ENCODE measurements at places on chromosomes 4 and X.

- no peak for DNase-seq
Observed at GRCh38 chr4:61507091-61507490, 307.0 kb downstream of the ADGRL3 start.

DNA sequence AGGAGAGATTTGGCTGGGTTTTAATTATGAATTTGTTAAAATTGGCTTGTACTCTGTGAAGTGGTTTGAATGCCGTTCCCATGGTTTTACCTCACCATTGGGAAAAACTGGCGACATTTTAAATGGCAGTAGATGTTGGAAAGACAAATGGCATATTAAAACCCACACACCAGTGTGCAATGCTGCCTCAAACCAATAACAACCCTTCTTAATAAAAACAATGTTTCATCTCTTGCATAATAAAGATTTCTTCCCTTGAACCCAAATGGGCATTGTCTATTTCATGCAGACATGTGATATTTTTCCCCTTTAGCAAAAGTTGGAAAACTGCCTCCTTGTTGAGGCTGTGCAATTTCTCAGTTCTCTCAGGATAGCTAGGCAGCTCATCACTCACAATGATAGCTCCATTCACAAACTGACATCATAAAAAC lies 33.7 kb downstream of the GABRB1 start:
- DNase-seq: no peak

DNA sequence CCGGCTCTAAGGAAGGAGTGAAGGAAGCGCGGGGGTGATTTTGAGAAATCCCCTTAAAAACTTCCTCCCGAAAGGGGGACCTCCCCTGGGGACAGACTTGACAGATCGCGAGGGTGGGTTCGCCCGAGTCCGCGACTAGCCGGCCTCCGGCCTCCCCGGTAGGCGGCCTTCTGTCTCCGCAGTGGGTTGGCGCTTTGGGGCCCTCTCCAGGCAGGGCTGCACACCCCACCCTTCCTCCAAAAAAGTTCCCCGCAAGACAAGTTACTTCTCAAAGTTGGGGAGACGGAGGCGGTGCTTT lies 24.8 kb downstream of the HOPX start:
- DNase-seq: no peak

- no peak for DNase-seq
Observed at GRCh38 chr4:41934514-41934900, 722 bp upstream of the TMEM33 start.

GRCh38 chrX:154057791-154058190 lies 38.1 kb upstream of the IRAK1 start:
- DNase-seq: no peak

GRCh38 chr4:175614890-175615289 lies 197.2 kb downstream of the GPM6A start:
- no peak for DNase-seq

GRCh38 chr4:107114059-107114458 lies 77.9 kb upstream of the DKK2 start:
- no peak for DNase-seq

All from GM04503 (cell line).